Stimulated activated CD8-positive, alpha-beta memory T cell treated with anti-CD3 and anti-CD28 coated beads, Interleukin-15, amount 100 ng/mL, for 1 hour (primary cell): ENCODE measurements at places on chromosomes 11 and 22.

DNA sequence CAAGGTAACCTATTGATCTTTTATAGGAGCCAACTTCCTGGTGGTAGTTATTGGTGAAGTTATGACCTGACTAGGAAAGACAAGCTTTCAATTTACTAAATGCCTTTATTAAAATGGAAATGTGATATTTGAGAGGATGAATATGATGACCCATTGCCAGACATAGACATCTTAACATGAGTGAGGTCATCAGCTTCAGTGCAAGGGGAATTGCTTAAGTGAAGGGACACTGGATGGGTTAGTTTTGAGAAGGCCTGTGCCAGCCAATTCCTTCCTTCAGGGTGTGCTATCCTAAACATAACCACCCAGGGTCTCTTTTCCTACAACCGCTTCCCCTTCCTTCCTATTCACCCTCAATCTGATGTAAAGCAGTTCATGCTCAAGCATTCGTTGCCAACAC is 21.5 kb downstream of the NAV2 start:
- no peak for DNase-seq

GRCh38 chr11:72696866-72697700 is 22.9 kb upstream of the PDE2A start:
- DNase-seq, result no peak

- DNase-seq, result no peak
Observed at GRCh38 chr11:61846362-61847020, 18.4 kb downstream of the FADS2 start.

DNA sequence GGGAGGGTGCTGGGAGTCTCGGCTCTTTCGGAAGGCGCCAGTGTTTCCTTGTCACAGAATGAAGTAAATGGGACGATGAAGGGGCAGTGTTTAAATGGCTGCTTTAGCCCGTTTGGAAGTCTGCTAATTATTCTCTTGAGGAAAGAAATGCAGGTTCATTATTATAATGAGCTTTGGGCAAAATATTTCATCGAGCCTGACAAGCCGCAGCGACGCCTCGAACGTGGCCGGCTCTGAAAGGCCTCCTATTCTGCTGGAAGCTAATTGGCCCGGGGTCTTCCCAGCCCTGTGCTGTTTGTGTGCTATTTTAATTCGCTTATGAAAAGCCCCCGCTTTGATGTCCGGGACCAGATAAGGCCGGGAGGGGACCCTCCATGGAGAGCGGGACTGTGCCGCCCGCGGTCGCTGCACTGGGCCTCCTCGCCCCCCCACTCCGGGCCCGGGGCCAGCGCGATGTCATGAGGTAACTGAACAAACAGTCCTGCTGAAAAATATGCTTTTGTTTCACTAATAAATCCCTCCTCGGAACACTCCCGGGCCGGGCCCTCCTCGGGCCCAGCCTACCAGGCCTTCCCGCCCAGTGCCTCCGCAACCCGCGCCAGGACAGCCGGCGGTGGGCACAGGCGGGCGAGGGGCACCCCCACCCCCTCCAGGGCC is 78.4 kb downstream of the CDKN1C start:
- DNase-seq, result no peak

- no peak for DNase-seq
Observed at GRCh38 chr11:65125197-65126056, 3.3 kb downstream of the MRPL49 start.

DNA sequence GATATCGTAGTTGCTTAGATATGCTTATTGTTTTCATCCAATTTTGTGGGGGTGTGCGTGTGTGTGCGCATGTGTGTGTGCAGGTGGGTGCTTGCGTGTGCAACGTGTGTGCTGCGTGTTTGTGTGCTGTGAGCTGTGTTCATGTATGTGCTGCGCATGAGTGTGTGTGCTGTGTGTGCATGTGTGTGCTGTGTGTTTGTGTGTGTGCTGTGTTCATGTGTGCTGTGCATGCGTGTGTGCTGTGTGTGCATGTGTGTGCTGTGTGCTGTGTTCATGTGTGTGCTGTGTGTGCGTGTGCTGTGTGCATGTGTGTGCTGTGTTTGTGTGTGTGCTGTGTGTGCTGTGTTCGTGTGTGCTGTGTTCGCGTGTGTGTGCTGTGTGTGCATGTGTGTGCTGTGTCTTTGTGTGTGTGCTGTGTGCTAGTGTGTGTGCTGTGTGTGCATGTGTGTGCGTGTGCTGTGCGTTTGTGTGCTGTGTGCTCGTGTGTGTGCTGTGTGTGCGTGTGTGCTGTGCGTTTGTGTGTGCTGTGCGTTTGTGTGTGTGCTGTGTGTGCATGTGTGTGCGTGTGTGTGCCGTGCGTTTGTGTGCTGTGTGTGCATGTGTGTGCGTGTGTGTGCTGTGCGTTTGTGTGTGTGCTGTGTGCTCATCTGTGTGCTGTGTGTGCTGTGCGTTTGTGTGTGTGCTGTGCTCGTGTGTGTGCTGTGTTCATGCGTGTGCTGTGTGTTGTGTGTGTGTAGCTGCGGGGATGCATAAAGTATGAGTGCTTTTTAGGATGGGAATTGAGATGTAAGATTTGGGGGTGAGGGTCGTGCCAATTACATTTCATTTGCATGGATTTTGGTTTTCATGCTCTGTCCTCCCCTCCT is 7.6 kb downstream of the IGF2 start:
- no peak for DNase-seq

DNA sequence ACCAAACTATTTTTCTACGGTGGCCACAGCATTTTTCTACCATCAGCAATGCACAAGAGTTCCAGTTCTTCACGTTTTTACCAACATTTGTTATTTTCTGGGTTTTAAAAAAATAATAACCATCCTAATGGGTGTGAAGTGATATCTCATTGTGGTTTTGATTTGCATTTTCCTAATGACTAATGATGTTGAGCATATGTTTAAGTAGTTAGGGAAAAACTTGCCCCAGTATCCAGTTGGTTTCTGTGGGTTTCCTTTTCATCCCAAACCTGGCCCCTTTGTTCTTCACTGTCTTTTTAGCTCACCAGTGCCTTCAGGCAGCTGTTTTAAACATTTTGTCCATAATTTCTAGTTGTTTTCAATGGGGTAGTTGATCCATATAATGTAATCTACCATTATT is 14.7 kb upstream of the PTS start:
- no peak for DNase-seq

- no peak for DNase-seq
Observed at GRCh38 chr11:86948733-86949132, 6.5 kb downstream of the FZD4 start.

DNA sequence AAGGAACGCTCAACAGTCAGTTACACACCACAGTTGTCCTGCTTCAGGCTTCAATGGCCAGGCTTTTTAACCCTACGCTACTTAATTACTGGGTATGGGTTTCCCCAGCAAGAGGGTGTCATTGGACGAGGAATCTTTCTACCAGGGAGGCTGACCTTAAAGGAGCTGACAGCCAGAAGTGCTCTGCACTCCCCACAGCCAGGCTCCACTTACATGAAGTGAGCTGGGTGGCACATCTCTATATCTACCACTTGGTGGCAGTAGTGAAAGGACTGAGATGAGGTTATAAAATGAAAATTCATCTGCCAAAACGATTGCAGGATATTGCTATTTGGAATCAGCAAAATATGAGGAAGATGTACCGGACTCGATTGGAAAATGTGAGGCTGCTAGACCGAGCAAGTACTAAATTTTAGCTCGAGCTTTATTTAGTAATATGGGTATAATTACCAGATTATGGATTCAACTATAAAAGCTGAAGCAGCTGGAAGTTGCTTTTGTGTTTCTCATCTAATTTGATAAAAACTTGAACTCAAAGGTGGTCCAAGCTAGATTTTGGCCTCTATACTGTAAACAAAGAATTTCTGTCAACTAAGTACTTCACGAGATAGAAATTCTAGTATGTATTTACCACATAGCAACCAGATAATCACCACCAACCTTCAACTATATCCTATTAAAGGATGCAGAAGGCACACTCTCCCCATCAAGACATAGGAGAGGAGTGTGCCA is 53.9 kb upstream of the CEP126 start:
- DNase-seq, result no peak

- DNase-seq, result no peak
Observed at GRCh38 chr11:31797190-31798056, 13.7 kb downstream of the PAX6 start.

DNA sequence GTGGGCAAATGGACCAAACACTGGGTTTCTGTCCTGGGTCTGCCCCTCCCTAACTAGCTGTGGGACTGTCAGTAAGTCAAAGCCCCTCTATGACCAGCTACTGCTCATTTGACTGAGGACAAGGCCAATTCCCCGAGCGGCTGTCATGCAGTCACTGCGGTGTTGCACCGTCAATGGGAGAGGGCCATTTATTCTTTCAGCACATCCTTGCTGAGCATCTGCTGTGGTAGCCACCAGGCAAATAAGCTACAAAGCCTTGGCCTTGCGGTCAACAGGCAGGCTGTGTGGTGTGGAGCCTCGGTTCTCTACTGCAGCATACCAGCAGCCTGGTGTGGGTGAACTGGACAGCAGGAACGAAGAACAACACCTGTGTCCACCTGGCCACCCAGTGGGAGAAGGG is 25.8 kb upstream of the SERPIND1 start:
- no peak for DNase-seq

DNA sequence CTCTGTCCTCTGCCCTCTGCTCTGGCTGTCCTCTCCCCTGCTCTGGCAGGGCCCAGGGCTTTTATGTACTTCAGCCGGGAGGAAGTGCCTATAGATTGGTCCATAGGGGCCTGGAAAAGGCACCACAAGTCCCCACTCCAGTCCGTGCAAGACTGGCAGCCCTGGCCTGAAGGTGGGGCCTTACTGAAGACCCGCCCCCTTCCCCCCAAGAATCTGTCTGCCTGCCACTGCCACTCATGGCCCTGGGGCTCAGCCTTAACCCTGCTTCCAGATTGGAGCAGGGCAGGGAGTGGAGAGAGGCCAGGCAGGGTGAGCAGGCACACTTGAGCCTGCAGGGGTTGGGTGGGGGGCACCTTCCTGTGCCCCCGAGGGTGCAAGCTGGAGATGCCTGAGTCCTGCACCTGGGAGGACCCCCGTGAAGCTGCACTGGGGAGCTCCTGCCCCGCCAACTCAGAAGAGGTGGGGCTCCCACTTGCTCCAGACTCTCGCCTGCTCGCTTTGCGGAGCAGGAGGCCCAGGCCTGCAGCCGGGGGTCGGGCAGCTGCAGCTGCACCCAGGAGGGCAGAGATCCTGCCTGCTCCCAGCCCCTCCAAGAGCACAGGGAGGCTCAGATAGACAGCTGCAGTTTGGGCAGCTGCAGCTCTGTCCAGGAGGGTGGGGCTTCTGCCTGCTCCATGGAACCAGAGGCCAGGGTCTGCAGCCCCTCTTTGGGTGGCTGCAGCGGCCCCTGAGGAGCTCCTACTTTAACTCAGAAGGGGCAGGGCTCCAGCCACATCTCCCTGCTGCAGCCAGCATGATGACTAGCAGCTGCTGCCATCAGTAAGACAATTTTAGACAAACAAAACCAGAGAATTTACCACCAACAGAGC is 51.0 kb upstream of the SC5D start:
- DNase-seq, result no peak

GRCh38 chr11:130515829-130516553 is 67.5 kb downstream of the ADAMTS15 start:
- no peak for DNase-seq

DNA sequence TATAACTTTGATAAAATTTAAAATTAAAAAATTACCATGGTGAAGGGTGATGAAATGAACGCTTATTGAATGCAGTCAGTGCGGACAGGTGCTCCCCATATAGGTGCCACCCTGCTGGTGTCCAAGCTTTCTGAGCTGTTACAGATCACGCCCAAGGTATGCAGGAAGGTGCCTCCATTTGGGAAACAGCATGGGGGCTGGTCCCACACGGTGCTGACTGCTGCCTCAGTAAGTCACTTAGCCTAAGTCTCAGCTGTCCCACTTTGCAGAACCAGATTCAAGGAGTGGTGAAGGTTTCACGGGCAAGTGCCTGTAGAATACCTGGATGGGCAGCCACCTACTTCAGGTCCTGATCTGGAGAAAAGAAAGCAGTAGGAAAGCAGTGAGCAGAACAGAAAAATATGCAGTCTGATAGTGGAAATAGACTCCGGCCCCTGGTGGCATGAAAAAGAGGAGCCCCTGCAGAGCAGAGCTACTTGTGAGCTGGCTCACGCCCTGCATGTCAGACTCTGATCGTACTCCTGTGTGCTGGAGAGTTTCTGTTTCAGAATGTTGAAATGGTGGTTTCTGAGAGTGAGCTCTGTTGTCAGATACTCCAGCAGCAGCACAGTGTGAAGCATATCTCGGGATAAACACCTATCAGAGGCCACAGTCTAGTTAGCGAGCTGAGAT is 33.2 kb downstream of the ADORA2A start:
- DNase-seq, result no peak

- no peak for DNase-seq
Observed at GRCh38 chr11:96680211-96681018, 290.6 kb downstream of the JRKL start.

DNA sequence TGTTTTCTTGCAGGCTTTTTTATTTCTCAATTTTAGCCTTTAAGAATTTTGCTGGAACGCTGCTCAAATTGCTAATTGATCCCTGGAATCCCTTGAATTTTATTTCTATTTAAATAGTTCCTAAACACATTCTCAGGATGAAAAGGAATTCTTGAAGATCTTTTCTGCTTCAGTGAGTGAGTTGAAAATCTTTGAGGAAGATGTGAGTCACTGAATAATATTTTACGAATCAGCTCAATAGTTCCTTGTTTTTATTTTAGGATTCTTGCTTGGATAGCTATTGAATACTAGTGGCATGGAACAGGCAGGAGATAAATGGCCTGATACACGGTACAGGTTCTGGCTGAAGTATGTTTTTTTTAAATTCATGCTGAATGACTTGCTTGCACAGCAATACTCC is 194.6 kb upstream of the CCDC90B start:
- no peak for DNase-seq
